Thoracic aorta (tissue), 2 donors: ENCODE measurements at places on chromosomes 5 and 9.

DNA sequence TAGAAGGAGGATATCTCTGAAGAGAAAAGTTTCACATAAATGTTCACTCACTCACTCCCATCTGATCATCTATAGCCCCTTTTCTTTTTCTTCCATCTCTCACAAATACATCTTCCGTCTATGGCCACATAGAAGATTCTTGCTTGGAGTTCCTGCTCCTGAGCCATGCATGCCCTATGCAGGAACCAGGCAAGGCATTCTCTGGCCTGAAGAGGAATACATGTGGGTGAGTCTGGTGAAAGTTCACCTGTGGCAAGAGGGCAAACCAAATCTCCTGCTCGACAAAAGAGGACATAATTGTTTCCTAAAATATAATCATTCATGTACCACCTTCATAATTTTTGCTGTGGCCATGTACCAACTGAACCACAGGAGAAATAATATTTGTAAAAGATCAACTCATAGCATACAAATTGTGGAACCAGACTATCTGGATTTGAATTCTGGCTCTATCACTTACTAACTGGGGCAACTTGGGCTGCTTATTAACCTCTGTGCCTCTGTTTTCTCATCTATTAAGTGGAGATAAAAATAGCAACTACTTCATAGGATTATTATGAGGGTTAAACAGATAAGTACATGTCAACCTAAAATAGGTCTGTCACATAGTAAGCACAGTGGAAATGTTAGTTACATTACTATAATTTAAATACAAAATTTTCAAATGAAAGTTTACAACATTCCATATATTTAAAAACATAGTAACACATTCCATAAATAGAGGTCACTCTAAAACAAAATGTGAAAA lies 121.2 kb upstream of the NFIB start:
- no peak for DNase-seq

DNA sequence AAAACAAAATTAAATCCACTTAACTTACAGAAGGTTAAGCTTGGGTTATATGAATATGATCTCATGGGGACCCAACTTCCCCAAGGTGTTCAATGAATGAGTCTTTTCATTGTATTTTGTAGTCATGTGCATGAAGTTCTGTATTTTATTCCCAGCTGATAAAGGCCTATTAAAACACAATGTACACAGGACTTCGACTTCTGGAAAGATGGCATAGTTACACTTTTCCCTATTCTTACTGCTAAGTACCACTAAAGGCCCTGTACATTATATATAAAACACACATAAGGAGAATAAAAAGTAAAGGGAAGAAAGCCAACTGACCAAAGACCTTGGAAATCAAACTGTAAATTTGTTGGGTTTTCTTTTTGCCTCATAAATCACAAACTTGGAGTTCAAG lies 222.4 kb downstream of the SAXO1 start:
- no peak for DNase-seq

- DNase-seq = no peak
Observed at GRCh38 chr9:114897196-114897595, 33.2 kb downstream of the TNFSF8 start.

DNA sequence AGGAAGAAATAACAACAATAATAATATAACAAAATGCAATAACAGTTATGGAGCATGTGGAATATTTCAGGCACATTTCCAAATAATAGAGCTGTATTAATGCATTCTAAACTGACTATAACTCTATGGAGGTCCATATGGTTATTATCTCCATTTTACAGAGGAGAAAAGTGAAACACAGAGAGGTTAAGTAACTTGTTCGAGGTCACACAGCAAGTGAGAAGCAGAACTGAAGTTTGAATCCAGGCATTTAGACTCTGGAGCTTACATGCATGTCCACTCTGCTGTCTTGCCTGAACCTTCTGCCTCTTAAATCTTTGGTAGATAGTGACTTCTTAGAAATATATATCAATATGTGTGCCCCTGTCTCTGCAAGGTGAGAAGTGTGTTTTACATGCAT lies 350.8 kb downstream of the GADD45G start:
- no peak for DNase-seq

GRCh38 chr9:69195668-69196067 lies 21.6 kb downstream of the TJP2 start:
- no peak for DNase-seq

- no peak for DNase-seq
Observed at GRCh38 chr5:159174511-159175168, 34.7 kb downstream of the RNF145 start.

DNA sequence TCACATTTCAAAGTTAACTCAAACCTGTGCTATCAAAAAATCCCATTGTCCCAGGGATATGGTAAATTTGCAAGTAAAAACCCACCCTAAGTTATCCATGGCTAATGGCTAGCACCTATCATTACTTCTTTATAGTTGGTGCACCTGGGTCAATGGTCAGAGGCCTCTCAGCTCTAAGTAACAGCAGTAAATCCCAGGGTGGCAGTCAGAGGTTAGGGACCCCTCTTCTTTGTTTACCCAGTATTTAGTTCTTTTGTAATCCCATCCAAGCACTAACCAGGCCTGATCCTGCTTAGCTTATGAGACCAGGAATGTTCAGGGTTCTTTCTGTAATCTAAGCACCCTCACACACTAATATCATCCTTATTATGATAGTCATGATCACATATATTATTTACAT lies 52.1 kb upstream of the WWC1 start:
- DNase-seq = no peak

- no peak for DNase-seq
Observed at GRCh38 chr5:179258922-179259730, 86.1 kb downstream of the ADAMTS2 start.

GRCh38 chr9:32348106-32348695 lies 36.2 kb upstream of the ACO1 start:
- no peak for DNase-seq

DNA sequence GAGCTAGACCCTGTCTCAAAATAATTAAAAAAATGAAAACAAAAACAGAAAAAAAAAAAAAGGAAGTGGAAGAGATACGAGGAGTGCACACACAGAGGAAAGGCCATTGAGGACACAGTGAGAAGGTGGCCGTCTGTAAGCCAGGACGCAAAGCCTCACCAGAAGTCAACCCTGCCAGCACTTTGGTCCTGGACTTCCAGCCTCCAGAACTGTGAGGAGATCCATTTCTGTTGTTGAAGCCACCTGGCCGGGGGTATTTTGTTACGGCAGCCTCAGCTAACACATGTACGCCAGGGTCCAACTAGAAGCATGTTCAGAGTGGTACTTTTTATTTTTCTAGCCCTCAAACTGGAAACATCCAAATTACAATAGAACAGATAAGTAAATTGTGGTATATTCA lies 21.8 kb downstream of the SLC35D2 start:
- no peak for DNase-seq

- DNase-seq = no peak
Observed at GRCh38 chr9:5040730-5041389, 55.8 kb downstream of the JAK2 start.

DNA sequence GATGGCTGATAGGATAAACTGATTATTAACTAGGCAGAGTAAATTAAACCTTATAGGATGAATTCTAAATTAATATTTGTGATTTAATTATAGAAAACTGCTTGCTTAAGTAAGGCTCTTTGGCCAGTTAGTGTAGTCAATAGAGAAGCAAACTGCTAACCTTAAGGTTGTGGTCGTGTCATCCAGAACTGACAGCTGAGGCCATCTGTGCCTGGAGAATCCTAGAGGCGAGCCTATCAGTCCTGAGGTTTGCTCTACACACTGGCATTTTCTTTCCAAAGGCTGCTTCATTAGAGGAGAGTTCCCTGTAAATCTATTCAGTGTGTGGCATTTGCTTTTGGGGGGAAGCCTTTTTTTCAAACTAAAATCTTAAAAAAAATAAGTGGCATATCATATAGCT lies 169.2 kb downstream of the MEF2C start:
- no peak for DNase-seq

GRCh38 chr5:22277006-22277405 lies 576.1 kb downstream of the CDH12 start:
- DNase-seq = no peak

DNA sequence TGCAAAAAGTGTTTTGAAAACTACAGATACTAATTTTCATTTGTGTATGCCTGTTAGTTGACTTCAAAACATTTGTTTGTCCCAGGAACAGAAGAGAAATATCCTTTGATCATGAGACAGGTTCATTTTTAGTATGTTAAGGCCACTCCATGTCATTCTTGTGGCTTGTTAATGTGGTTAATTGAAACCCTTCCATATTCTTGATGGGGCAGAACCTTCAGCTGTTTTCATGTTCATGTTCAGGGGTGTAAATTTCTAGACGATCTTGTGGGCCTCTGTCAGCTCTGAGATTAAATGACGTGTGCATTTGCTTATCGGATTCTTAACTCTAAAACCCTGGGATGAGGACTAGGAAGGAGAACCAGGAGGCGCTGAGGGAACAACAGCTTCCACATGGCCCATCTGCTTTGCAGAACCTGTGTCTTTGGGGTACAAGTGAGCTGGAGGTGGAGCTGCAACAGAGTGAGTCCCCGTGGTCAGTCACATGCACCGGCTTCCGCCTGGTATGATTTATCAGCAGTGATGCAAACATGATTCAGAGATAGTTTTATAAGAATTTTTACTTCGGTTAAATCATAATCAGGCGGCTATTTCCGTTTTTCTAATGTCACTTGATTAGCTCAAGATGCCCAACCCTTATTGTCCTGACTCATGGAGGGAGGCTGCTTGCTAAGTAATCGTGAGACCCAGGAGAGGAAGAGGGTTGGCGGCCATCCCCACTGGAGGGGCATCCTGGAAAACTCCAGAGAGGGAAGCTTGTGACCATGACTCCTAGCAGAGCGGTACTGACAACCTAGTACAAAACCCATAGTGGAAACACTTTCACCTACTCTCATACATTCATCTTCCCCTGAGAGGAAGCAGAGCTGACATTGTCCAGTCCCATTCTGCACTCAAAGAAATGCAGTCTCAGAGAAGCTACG lies 138.4 kb downstream of the C9orf152 start:
- no peak for DNase-seq

DNA sequence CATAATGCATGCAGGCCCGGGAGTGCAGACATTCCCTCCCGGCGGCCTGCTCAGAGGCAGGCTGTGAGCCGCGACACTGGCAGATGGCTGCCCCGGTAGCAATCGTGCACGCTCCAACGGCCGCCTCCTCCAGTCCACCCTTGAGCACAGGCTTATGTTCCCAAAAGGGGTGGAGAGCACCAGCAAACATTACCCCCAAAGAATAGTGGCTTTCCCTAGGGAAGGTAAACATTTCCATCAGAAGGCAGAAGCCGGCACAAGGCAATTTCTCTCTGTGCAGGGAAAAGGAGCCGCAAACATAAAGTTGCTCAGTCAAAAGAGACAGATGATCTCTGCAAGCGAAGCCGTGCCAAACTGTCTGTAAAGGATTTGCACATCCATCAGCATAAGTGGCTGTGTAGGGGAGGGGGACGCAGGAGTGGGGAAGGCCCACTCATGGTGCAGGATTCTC lies 92.5 kb downstream of the SIL1 start:
- no peak for DNase-seq
